HFF-Myc (cell line): ENCODE measurements at places on chromosomes 13 and 19.

- DNase-seq = no peak
Observed at GRCh38 chr13:51704399-51705313, 99.3 kb downstream of the DHRS12 start.

- DNase-seq = no peak
Observed at GRCh38 chr13:75797239-75797638, 161.1 kb downstream of the LMO7 start.

DNA sequence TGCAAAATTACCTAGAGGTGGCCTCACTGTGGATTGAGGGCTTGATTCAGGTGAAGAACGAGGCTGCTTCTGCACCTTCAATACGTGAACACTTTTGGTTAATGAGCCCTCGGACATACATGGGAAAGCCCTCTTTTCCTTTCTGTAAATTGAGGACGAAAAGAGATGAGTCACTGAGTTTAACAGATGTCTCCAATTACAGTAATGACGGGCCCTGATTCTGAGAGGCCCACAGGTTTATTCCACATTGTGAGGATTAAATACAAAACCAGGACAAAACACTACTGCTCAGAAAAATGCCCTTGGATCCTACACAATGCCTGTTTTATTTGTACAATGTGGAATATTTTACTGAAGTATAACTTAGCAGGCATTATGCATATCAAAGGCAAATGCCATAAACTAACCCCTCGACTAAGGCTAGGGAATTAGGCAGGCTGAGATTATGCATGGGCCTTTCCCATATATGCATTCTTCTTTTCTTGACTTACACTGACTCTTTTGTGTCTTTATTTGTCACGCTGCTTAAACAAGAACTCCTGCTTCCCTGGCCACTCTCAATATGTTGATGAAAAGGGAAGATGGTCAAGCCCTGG is 819.9 kb downstream of the OLFM4 start:
- DNase-seq = no peak

DNA sequence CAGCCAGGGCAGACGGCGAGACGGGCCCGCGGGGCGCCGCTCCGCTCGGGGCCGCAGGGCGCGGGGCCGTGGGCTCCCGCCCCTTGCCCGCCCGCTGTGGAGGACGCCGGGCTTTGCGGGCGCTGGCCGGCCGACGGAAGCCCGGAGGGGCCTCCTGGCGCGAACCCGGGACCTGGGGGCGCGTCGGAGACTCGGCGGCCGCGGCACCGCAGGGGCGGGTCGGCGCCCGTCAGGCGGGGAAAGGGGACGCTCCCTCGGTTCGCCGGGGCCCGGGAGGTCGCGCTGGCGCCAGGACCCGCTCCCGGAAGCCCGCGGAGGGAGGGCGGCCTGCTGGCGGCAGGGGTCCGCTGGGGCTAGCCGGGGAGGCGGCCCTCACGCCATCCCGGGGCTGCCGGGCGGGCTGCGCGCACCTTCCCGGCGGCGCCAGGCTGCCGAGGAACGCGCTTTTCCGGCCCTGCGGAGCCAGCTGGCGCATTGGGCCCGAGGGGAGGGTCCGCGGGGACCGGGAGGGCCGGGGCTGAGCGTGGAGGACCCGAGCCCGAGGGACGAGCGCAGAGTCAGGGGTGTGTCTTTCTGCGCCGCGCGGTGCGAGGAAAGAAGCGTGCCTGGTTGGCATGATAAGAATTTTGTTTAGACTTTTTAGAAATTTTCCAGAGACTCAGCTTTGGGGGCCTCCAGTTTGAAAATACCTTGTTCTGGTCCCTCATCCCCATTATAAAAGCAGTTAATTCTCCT is 511 bp downstream of the GARRE1 start:
- DNase-seq = no peak

GRCh38 chr13:61700620-61701019 is 285.0 kb upstream of the PCDH20 start:
- DNase-seq = no peak

DNA sequence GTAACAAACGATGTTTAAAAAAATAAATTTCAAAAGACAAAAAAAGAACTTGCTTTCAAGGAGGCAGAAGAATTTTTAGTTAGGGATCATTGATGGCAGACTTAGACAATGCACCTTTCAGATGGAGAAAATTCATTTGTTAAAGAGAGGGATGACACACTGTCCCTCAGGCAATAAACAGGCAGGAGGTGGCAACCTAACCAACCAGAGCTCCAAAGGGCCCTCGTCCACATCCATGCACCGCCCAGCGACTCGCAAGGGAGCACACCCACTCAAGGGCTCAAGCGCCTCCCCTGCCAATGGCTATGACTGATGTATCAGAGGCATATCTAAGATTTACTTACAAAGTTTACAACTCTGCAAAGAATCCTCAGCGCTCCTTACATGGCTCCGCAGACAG is 81.9 kb downstream of the TUBGCP3 start:
- no peak for DNase-seq

DNA sequence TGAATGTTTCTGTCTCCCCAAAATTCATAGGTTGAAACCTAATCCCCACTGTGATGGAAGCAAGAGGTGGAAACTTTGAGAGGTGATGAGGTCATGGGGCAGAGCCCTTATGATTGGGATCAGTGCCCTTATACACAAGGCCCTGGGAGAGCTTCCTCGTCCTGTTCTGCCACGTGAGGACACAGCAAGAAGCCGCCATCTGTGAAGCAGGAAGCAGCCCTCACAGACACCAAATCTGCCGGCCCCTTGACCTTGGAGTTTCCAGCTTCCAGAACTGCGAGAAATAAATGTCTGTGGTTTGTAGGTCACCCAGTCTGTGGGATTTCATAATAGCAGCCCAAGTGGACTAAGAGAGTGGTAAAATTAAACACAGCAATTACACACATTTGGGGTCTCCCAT is 737.4 kb downstream of the UQCRFS1 start:
- DNase-seq = no peak

DNA sequence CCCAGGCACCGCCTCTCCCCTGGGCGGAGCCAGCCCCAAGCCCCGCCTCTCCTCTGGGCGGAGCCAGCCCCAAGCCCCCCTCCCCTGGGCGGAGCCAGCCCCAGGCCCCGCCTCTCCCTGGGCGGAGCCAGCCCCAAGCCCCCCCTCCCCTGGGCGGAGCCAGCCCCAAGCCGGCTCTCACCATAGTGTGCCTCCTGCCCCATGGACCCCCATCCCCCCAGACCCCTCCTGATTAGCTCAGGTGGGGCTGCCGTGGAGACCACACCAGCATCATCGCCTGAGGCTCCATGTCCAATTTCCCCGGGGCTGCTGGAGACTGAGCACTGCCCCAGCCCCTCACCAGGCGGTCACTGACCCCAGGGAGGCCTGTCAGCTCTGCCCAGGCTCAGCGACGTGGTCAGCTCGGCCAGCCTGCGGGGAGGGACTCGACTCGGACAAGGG is 4.2 kb upstream of the MADCAM1 start:
- no peak for DNase-seq

DNA sequence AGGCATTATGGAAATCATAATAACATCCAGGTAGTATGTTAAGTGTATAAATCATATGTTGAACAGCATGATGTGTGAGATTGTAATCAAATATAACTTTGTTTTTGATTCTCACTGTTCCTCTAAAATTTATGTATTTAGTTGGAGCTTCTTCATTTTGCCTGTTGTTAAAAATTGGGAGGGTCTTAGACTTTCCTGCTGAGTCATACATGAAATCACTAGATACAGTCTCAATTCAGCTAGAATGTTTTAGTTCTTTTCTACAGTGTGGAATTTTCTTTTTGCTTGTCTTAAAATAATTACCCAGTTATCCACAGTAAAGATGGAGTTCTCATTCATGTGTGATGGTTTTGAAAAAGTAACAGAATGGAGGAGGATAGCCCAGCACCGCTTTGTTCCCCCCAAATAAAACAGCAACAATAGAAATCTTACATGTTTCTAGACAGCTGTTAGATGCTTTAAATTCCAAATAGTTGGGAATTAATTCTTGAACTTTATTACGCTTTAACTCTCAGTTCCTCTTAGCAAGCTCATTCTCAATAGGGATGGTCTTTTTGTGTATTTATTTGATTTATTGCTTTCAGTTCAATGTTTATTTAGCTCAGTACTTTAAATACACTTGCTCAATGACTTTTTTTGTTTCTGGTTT is 109.5 kb downstream of the PDS5B start:
- DNase-seq = no peak
